ENCODE measurements at places on chromosomes 6 and 20.

- no peak for DNase-seq
These were observed 53.4 kb upstream of the TMEM30A start for GRCh38 chr6:75337835-75338580.

DNA sequence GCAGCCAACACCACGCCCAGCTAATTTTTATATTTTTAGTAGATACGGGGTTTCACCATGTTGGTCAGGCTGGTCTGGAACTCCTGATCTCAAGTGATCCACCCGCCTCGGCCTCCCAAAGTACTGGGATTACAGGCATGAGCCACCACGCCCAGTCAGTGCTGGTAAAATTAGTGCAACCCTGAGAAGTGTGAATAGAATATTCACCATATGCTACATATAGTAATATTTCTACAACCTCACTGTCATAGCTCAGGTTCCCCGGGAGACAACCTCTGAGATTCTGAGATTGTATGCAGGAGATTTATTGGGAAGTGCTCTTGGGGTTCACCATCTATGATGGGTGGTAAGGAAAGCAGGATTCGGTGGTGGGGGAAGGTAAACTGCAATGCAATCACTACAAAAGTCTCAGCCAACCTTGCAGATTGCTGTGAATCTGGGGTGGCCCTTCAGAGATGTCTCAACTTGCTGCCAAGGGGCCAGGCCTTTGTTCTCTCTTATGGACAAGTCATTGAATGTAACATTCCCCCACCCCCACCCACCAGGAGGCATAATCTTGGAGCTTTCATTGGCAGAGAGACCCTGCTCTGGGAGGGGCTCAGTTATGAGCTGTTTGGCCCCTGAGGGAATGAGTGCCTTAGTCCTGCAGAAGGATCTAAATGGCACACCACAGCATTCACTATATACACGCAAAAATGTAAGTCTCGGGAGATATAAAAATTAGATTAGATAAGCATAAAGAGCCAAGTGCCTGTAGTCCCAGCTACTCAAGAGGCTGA is 34.0 kb upstream of the SEC63 start:
- DNase-seq, result no peak

DNA sequence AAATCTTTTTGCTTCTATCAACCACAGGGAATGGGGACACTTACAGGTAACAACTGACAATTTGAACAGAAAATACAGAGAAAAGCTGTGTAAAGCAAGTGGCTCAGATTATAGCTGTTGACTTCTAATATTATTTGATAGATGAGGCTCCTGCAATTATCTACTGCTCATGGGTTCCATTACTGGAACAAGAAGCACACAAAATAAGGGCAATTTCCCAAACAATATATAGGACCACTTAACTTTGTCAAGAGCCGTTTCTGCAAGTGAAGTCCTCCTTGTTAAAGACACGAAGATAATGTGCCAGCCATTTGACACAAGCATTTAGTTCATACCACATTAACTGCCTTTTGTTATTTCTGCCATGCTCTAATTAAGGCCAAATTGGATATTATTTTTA is 315.5 kb upstream of the ARID1B start:
- no peak for DNase-seq

DNA sequence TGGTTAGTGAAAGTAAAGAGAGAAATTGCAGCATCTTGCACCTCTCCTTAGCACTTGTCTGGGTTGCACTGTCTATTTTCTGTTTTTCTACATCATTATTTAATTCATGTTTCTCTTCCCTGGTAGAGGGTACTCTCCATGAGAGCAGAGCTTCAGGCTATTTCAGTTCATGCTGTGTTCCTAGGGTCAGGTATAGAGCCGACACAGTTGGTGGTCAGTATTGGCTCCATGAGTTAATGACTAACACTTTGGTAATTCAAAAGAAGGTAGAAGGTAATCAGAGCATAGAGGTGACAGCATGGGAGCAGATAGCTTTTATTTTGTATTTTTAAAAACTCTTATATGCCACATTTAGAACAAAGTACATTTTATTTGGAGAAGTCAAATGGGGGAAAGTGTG is 42.7 kb downstream of the RIMS1 start:
- no peak for DNase-seq

GRCh38 chr20:41177636-41178035 is 40.3 kb downstream of the PLCG1 start:
- DNase-seq, result peak; percentile 77

- DNase-seq, result no peak
These were observed 748 bp upstream of the ATP9A start for GRCh38 chr20:51768759-51769517.

DNA sequence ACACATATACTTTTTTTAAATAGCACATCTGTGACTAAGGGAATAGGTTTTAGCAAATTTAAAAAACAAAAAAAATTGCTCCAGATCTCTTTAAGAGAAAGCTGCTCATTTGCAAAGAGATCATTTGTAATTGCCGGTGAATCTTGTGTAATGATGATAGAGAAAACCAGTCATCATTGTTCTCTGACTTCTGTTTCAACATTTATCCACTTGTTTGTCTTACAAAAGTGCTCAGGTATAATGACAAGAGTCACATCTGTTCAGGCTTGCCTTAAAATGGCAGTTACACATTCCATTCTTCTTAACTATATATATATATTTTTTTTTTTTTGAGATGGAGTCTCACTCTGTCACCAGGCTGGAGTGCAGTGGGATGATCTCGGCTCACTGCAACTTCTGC is 165.2 kb downstream of the AIG1 start:
- no peak for DNase-seq

GRCh38 chr6:88561034-88561953 is 395.1 kb upstream of the CNR1 start:
- no peak for DNase-seq

All from mesenchymal stem cell (in vitro differentiated cells and primary cell).